ENCODE measurements at places on chromosomes 3 and 15. TPM values are rescaled to one million over a fixed set of nuclear protein-coding genes. Genes with fewer than 3 reads are reported as not detected.
A peak's percentile ranks its signal among the peaks of the same experiment; 100 is the strongest.

GRCh38 chr3:155629056-155629455 lies 115.8 kb downstream of the PLCH1 start:
- H3K4me3 ChIP-seq = no peak overlapping the region
- H3K36me3 ChIP-seq = no peaks in the 10 kb centered on the region
- no peaks in the 10 kb centered on the region for H3K27me3 ChIP-seq
- DNase-seq = no peak
- no peaks in the 10 kb centered on the region for H3K4me1 ChIP-seq

- no peak overlapping the region for H3K27ac ChIP-seq
- no peak overlapping the region for H3K4me3 ChIP-seq
- no peaks in the 10 kb centered on the region for H3K36me3 ChIP-seq
- H3K27me3 ChIP-seq = no peaks in the 10 kb centered on the region
Observed at GRCh38 chr3:30962084-30962483, 67.6 kb upstream of the GADL1 start.

GRCh38 chr3:64247991-64248646 lies 22.9 kb upstream of the PRICKLE2 start:
- no peak for DNase-seq
- no peaks in the 10 kb centered on the region for H3K36me3 ChIP-seq
- H3K27me3 ChIP-seq = no peaks in the 10 kb centered on the region
- H3K4me3 ChIP-seq = no peak overlapping the region
- H3K4me1 ChIP-seq = no peaks in the 10 kb centered on the region

DNA sequence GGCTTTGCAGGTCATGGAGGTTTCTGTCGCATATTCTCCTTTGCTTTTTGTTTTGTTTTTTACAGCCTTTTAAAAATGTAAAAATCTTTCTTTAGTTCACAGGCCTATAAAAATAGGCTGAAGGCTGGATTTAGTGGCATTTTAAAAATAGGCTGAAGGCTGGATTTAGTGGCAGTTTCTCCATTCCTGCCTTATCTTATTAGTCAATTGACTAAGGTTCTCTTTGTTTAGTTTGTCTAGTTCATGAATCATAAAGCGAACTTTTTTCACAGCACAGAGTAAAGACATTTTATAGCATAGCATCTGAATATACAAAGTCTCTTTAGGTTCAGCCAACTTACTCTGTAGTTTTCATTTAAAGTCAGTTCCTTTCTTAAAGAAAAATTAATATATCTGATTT lies 31.4 kb downstream of the AP4E1 start:
- no peaks in the 10 kb centered on the region for H3K27me3 ChIP-seq
- no peak overlapping the region for H3K27ac ChIP-seq
- no peaks in the 10 kb centered on the region for H3K36me3 ChIP-seq

DNA sequence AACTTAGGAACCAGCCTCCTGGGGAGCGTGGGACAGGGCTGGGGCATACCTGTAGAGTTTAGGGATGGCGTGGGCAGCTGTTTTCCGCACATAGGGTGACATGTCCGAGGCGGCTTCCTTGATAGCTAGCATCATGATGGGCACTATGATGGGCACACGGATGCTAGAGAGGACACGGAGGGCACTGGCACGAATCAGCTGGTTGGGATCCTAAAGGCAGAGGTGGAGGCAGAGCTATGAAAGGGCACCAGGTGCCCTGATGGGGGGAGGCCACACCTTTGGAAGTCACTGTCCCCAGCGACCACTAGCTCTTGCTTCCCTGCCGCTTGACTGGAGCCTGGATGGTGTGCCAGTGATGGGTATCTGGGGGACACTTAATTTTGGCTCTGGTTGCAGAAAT lies 28.3 kb downstream of the AP3B2 start:
- H3K27ac ChIP-seq = no peak overlapping the region
- H3K4me3 ChIP-seq = no peak overlapping the region
- peaks cover 61% of the 10 kb centered on the region for H3K27me3 ChIP-seq
- no peak for DNase-seq

DNA sequence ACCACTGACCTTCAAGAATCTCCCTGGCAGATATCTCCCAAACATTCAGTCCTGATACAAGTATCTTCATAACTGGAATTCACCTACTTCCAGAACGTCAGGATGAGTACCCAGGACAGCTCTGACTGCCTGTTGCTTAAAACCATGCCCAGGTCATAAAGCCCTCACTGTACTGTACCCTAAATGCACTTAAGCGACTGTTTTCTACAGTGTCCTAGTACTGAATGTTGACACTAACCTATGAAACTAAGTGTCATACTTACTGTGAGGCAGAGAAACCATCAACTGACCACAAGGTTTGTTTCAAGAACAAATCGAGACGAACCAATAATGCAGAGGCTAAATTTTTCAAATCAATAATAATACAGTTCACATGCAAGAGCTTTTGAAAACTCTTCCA lies 178.7 kb upstream of the NSMCE3 start:
- no peak overlapping the region for H3K4me3 ChIP-seq
- DNase-seq = no peak
- H3K4me1 ChIP-seq = no peaks in the 10 kb centered on the region
- H3K36me3 ChIP-seq = no peaks in the 10 kb centered on the region
- peaks cover 13% of the 10 kb centered on the region for H3K27me3 ChIP-seq
- no peak overlapping the region for H3K27ac ChIP-seq

DNA sequence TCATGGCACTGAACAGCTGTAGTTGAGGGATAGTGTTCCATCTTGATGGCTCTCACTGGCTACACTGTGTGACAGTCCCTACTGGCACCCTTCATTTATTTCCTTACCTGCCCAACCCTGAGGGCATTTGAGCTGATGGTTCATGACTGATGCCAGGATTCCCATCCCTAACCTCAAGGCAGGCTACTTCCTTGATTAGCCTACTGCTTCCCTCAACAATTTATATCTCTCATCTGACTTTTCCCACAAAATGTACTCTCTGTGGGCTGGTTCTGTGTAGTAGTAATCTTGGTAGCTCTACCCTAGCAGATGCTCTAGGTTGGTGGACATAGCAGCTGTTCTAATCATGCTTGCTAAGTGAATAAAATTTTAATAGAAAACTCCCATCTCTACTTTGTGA lies 106.0 kb downstream of the THRB start:
- H3K27ac ChIP-seq = peak overlapping the region; percentile 41
- H3K4me1 ChIP-seq = peaks cover 32% of the 10 kb centered on the region
- no peaks in the 10 kb centered on the region for H3K27me3 ChIP-seq
- H3K4me3 ChIP-seq = no peak overlapping the region
- no peaks in the 10 kb centered on the region for H3K36me3 ChIP-seq

DNA sequence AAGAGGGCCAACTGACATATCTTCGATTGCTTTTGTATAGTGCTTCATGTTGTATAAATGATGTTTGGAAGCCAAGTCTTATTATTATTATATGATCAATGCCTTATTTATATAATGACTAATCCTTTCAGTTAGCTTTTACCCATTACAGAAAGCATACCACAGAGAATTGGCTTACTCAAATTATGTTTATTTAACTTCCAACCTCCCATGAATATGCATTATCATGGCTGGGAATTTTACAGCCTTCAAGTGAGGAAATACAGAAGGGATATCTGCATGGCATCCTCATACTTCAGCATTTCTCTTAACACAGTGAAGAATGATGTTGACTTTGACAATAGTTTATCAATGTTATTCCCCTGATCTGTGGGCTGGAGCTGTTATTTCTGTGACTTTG lies 225.9 kb upstream of the GAP43 start:
- no peaks in the 10 kb centered on the region for H3K36me3 ChIP-seq
- no peak overlapping the region for H3K4me3 ChIP-seq
- no peak overlapping the region for H3K27ac ChIP-seq
- H3K4me1 ChIP-seq = no peaks in the 10 kb centered on the region
- H3K27me3 ChIP-seq = no peaks in the 10 kb centered on the region

DNA sequence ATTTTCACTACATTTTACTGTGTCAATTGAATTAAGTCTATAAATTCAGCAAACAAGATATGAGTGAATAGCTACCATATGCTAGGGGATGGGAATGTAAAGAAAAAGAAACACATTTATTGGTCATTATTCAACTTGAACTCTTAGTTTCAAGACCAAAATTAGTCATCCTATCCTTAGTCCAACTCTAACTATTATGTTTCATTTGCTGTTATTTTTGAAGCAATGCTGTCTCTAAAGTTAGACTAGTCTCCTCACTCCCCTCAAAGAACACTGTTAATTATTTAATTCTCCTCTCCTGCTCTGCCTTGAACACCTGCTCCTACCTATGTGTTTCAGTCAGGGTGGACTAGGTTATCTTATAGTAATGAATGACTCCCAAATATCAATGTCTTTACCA lies 920.9 kb downstream of the TUSC7 start:
- H3K27ac ChIP-seq = no peak overlapping the region
- no peak for DNase-seq
- no peaks in the 10 kb centered on the region for H3K36me3 ChIP-seq

- no peaks in the 10 kb centered on the region for H3K27me3 ChIP-seq
- no peaks in the 10 kb centered on the region for H3K4me1 ChIP-seq
- no peak overlapping the region for H3K4me3 ChIP-seq
- H3K36me3 ChIP-seq = no peaks in the 10 kb centered on the region
- no peak overlapping the region for H3K27ac ChIP-seq
Observed at GRCh38 chr3:175485436-175485835, 626.3 kb downstream of the NAALADL2 start.

Gene KBTBD12
- total RNA-seq = 1.1 TPM

Gene TAMM41
- 23.9 TPM for total RNA-seq

Gene PIGBOS1
- total RNA-seq = 10.8 TPM

Gene LEKR1
- total RNA-seq = 3.2 TPM

Gene EXD1
- total RNA-seq = 0.70 TPM

Gene CYP1A2
- not detected for total RNA-seq

All from PC-9 (cell line).